ENCODE measurements at places on chromosomes 2 and 18.

DNA sequence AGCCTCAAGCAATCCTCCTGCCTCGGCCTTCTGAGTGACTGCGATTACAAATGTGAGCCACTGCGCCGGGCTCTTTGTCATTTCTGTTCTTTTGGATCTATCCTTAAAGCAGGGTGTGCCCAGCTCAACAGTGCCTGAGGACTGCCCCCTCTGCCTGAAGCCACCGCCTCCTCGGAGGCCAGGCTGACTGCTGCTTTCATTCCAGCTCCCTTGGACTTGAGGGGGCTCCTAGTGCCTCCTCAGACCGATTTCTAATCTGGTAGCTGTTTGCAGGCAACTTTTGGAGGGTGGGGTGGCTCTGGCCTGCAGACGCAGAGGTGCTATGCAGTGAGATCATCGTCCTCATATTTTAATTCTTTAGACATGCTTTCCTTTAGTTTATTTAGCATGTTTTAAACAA lies 35.9 kb upstream of the KLF11 start:
- no peak for DNase-seq

GRCh38 chr2:42827647-42828486 lies 35.5 kb upstream of the HAAO start:
- peak; percentile 84 for DNase-seq

- peak; percentile 82 for DNase-seq
These were observed at the start of gene NFATC1 for GRCh38 chr18:79395761-79396404. TSS of gene NFATC1 (plus strand) at chr18:79395930. CDS start at chr18:79396225, 295 bp downstream.

DNA sequence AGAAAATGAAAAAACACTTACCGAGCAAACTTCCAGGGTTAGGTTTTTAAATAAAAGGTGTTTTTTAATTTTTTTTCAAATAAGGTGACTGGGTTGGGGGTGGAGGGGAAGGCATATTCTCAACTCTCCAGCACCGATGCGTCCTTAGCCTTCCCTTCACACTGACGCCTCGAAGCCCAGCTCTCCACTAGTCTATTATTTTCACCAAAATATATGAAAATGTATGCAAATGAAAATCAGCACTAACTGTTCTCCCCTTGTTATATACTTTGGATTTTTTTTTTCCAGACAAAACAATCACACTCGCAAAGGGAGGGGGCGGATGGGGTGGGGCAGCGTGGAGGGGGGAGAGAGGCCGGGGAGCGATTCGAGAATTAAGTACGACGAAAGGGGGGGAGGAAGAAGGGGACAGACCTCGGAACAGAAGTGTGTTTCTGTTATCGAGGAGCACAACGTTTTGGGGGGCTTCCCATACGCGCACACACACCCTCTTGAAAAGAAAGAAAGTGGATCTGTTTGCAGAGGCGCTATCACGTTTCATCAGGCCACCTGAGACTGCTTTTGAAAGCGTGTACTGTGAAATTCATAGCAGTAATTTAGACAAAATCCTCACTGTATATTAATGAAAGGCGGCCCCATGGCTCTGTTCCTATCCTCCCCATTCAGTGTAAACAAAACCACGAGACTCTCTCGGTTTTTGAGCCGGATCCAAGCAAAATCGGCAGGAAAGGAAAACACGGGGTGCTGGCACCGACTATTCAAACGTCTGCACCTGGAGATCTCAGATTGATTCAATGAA lies 2.4 kb upstream of the POU3F3 start:
- DNase-seq, result no peak

DNA sequence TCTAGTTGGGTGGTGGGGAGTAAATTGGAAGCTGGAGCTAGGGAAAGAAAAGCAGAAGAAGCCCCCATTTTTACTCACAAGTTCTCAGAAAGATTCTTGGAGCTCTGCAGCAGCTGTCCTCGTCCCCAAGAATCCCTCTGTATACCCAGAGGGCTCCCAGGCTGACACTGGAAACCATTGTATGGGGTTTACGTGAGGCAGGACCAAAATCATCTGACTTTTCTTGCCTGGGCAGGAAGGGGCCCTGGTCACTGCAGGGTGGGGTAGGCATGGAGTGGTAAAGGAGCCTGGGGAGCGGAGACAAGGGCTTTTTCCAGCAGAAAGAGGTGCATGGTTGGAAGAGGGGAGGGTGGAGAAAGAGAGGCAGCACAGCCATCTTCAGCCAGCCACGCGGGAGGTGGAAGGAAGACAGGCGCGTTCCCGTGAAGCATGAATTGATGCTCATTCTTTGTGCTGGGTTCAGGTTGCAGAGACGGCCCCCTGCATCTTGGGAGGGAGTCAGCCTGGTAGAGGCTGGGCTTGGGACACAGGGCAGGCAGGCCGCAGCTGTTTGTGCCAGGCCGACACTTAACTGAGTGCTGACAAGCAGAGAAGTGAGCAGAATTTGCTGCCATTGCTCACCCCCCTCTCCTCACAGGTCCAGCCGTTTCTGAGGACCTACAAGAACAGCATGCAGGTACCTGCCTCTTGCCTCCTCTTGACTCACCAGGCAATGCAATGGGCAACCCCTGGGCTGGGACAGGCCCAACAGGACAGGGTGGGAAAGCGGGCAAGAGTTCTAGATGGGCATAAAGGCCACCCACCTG lies 94.8 kb downstream of the PLB1 start:
- no peak for DNase-seq

Data from stimulated activated CD4-positive, alpha-beta T cell treated with anti-CD3 and anti-CD28 coated beads, Interleukin-12 subunit alpha, Interleukin-12 subunit beta, amount 100 ng/mL, for 24 hours (primary cell).